ENCODE measurements at places on chromosomes 6 and 20.

DNA sequence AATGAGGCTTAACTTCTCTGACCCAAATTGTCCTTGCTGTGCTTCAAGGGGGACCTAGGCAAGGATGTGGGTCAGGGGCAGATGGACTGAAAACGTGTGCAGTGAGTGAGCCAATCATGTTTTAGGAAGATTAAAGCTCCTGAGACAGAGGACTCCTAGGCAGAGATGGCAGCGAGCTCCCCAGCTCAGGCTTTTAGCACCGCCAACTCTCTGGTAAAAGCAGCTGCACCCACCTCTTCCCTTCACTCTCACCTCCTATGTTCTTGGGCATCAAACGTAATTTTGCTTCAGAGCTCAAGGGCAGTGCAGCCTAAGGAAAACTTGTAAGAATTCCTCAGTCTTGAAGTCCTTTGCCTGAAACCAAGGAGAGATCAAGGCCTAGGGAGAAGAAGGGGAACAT is 10.3 kb downstream of the RPP21 start:
- no peak for DNase-seq

GRCh38 chr6:109165392-109165974 is 70.2 kb downstream of the CEP57L1 start:
- no peak for DNase-seq

- DNase-seq = no peak
Measured at GRCh38 chr20:10683537-10683936, 9.7 kb upstream of the JAG1 start.

DNA sequence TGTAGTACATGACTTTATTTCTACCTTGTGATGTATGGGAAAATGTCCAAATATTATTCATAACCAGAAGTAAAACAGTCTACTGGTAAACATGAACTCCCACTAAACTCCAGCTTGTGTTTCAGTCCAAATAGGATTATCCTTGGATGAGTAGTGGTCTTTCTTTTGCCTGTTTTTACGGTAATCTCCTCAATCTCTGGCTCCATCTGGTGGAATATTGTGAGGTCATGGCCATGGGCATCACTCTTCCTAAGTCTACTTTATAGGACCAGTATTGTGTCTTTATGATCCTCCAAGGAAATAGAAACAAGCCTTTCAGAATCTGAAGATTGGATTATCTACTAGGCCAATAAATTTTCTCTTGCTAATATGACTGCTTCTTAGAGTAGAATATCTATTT is 505.0 kb downstream of the BMP2 start:
- no peak for DNase-seq

GRCh38 chr6:39681674-39682121 is 43.5 kb downstream of the KIF6 start:
- DNase-seq = no peak

DNA sequence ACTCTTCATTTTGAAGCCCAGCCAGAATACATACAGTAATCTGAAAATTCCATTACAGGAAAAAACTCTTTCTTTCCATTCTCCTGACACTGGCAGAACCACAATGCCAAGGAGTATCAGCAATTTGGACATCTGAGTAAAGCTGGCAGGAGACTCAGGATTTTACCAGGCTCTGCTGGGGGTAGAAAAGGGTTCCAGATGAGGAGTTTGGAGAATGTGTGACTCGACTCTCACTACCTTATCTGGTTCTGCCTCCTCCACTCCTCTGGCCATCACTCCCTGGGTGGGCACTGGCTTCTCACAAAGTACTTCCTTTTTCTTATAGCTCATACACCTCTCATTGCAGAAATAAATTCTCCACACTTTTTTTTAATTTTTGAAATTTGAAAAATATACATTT is 10.6 kb upstream of the WFDC8 start:
- no peak for DNase-seq

- DNase-seq = no peak
Measured at GRCh38 chr6:88586371-88587149, 376.9 kb downstream of the RNGTT start.

GRCh38 chr6:51792273-51793030 is 295.0 kb downstream of the PKHD1 start:
- no peak for DNase-seq

- no peak for DNase-seq
Measured at GRCh38 chr6:149405823-149406765, 6.0 kb downstream of the SUMO4 start.

DNA sequence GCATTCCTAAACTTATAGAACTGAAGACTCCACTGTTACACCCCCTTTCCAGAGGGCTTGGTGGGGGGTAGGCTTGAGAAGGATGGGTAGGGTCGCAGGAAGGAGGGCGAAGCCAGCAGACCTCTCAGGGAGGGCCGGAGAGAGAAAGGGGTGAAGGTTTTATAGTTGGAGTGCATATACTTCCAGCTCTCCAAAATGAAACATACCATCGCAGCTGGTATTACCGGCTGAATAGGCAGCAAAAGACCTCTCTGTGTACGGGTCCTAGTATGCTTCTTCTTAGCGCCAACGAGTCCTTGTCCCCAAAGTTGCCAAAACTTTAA is 1.0 kb upstream of the VGLL2 start:
- DNase-seq = no peak

GRCh38 chr20:23114018-23114417 is 27.9 kb upstream of the CD93 start:
- DNase-seq = no peak

DNA sequence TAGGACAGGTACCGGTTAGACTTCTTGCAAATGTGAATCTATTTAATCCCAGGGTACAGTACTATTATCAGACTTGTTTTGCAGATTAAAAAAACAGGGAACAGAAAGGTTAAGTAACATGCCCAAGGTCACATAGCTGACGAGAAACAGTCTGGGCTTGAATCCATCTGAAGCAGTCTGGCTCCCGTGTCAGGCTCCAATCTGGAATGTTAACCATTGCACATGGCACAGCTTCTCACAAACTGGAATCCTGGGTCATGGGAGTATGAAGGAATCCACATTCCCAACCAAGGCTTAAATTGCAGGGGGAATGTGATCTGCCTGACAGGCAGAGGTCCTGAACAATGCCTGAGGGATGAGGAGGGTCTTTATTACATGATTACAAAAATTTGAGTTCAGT is 187.5 kb upstream of the SPTLC3 start:
- DNase-seq = no peak

DNA sequence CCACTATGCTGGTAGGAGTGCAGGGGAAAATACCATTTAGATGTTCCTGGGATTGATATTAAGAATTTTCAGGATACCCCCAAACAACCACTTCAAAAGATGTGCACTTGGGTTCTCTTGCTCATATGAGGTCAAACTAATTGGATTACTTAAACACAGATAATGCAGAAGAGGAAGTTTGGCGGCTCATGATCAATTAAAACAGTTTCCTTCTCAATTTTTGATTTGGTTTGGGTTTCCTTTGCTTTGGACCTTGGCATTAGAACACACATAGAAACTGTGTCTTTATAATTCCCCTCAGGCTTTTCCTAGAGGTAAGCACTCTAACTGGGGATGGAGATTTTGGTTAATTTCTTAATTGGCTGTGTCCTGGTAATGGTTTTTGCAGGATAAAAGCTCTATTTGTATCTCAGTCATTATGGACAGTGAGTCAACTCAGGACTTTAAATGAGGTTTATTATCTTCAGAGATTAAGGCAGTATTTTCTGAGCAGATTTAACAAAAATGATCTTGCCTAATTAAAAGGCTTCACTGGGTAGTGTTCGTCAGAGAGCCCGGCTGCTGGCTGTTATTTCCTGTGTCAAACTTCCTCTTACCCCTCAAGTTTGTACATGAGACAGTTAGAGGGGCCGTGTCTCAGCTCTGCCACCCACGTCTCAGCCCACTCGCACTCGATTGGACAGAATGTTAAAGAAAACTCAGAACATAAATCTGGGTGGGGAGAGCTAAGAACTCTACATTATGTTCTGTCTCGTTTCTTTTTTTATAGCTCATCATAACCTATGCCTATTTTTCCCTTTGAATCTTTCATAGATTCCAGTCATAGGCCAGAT is 50.3 kb upstream of the PREP start:
- no peak for DNase-seq

DNA sequence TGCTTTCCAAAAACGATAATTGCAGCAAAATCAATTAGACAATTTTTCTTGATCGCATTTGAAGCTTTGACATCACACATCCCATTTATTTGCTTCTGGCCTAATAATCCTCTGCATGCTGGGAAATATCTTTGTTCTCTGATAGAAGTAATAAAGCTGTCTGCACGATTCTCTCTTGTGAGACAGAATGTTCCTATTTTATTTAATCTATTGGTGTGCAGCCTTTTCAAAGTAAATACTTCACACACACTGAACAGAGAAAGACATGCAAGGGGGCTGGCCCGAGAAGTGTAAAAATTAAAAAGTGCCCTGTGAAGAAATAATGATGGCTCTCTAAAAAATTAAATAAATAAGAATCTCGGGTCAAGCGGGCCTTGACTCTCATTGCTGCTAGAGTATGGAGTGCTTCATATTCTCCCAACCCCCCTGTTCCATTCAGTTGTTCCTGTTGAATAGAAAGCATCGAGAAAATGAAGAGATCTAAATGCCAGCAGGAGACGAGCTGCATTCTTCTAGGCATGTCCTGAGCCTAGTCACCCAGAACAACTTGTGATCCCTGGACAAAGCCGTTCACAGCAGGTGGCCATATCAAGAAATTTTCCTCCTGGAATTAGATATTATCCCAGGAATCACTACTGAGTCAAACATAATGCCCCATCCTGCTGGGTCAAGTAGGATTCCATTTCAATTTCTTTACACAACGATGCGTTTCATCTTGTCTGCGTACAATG is 625.9 kb upstream of the EPHA7 start:
- no peak for DNase-seq

All from cerebellar nuclear complex (tissue), 1 donor.